ENCODE measurements at places on chromosomes 1 and 21.

- peak; percentile 27 for DNase-seq
These were observed 2.5 kb upstream of the BCL10 start for GRCh38 chr1:85278853-85279314.

- no peak for DNase-seq
These were observed 5.3 kb upstream of the PRPF38B start for GRCh38 chr1:108686614-108687313.

DNA sequence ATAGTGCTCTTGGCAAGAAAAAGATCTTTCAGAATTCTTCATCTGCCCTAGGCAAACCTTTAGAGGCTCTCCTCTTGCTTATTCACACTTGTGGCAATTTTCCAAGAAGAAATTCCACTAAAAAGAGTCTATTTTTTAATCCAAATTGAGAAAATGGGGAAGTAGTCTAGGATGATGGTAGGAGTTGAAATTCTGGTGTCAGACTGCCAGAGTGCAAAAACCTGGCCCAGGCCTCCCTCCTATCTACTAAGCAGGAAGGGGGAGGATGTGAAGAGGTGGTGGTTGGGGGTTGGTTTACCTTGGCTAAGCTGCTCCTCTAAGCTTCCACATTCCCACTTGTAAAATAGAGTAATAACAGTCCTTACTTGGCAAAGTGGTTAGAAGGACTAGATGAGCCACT is 120.6 kb upstream of the KCNJ15 start:
- DNase-seq: no peak

DNA sequence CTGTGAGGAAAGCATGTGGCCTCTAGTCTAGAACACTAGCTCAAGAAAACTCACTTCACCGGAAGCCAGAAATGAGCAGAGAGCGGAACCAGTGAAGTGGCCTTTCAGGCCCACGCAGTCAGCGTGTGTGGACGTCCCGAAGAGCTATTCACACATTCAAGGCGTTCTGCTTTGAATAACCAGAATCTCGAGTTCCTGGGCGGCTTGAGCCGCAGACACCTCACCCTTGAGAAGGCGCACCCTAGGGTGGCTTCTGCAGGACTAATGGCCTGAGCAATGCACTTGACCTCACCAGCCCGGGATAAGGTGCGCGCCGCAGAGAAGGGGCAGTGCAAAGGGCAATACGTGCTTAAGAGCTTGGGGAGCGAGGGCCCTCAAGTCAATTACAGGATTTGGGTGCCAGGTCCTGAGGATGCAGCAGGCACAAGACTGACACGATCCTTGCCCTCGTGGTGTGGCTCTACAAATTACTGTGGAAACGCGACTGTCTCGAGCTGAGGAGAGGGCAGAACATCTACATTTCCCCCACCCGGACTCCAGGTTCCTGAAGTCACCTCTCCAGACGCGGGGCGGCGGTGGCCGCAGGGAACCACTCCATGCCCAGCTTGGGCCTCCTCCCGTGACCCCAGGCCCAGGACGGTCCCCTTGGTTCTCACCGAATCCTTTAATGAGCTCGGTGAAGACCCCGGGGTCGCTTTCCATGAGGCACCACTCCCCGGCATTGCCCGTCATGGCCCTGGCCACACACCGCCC is 455 bp downstream of the UCHL5 start:
- DNase-seq: peak; percentile 38

- no peak for DNase-seq
These were observed 997 bp downstream of the ZNF362 start for GRCh38 chr1:33257207-33257771.

GRCh38 chr1:196933531-196934189 is 9.9 kb upstream of the CFHR2 start:
- no peak for DNase-seq

DNA sequence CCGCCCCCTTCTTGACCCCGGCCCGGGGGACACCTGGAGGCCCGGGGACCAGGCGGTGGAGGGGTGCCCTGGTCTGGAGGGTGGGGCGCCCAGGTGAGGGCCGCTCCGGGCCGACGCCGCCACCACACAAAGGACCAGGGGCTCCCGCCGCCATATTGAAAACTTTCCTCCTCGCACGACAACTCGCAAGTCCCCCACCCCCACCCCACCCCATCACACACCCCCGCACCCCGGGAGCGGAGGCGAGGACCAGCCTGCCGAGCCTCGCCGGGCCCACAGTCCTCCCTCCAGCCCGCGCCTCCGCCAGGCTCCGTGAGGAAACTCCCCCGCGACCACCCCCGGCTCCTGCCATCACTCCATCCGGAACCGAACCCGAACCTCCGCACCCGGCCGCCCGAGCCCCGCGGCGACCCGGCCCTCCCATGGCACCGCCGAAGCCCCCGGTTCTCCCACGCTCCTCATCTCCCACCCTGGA is 733 bp downstream of the KDM5B start:
- DNase-seq: no peak

GRCh38 chr21:46124926-46125845 is 27.3 kb downstream of the COL6A2 start:
- peak; percentile 6 for DNase-seq

GRCh38 chr1:55304229-55304740 is 89.1 kb upstream of the USP24 start:
- no peak for DNase-seq

DNA sequence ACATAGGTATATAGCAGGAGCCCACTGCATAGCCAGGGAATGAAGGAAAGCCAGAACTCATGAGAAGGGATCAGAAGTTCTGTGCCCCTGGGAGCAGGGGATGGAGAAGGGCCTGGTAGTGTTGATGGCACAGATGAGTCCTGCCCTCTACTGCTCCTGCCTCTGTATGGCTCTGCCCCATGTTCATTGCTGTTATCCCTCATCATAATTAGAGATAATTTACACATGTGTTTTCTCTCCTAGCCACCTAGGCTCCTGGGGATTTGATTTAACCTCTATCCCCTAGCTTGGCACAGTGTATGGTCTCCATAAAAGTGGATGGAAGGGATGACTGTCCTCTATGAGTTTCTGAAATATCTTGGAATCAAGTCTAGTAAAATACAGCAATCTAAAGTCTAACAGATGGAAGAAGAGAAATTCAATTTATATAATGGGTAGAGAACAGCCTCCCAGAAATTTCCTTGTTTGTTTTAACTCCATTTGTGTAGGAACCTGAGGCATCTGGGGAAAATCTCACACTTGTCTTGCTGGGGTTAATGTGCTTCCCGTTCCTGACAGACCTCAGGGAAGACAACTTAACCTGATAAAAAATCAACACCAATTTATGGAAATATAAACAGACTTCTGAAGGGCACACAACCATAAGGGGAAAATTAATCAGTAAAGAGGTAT is 393.8 kb downstream of the HHAT start:
- no peak for DNase-seq

DNA sequence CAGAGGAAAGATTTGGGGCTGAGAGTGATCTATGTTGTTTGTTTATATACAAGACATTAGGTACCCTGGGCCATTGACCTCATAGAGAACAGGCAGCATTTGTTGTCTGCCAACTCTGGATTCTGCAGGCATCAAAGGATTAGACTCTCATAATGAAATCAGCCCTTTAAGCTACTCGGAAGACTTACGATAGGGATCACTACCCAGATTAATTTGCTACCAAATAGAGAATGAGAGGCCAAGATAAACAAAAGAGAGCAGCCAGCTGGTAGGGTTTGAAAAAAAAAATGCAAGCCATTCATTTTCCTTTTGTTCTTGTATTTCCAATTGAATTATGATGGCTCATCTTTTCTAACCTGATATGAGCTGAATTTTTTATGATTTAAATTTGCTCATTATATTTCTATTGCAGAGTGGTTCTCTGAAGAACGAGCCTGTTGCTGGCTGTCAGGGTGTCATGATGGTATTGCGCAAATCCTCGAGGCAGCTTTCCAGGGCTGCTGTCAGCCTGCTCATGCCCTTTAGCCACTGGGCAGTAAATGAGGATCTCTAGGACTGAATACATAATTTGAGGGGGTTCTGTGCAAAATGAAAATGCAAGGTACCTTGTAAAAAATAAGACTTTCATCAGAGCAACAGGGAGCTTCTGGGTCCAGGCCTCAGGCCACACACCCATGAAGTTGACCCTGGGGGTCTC is 116.4 kb upstream of the KCNJ15 start:
- DNase-seq: peak; percentile 46

DNA sequence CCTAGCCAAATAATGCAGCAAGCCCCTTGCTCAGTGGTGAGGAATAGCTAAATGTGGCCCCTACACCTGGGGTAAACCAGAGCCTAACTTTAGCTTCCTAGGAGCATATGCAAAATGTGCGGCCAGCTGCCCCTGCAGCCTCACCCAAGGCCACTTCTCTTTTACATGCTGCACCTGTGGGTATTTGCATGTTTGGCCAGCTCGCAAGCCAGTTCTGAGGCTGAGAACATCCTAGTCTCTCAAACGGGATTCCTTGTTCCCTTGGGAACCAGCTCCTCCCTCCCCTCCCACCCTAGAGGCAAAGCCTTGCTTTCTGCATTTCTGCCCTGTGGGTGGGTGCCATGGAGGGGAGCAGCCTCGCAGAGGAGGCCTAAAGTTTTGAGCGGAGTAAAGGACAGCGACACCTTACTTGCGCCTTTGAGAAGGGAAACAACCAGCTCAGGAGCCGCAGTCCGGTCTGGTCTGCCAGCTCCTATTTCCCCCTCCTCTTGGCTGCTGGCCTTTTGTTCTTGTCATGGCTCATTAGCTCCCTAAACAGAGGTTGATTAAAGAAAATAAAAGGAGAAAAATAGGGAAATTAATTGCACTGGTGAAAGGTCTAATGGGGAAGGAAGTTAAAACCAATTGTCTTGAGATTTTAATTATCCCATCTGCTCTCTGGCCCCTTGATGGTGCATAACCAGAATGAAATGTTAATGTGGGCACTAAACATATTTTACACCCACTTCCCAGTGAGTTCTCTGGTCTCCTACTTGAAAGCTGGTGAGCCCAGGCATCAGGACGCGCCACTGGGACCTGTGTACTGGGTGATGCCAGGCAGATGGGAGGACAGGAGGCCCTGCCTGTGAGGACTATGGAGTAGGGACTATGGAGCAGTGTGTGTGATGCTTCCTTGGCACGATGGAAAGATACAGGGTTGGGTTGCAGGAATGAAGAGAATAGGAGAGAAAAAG is 68.7 kb downstream of the TEX35 start:
- no peak for DNase-seq

- peak; percentile 59 for DNase-seq
These were observed 30.8 kb downstream of the RSPH1 start for GRCh38 chr21:42465008-42465802.
